ENCODE measurements at places on chromosomes 11 and 22.

- no peak for DNase-seq
These were observed 19.8 kb downstream of the MMP27 start for GRCh38 chr11:102685754-102686153.

- no peak for DNase-seq
These were observed 9.0 kb upstream of the RAG1 start for GRCh38 chr11:36558571-36559413.

DNA sequence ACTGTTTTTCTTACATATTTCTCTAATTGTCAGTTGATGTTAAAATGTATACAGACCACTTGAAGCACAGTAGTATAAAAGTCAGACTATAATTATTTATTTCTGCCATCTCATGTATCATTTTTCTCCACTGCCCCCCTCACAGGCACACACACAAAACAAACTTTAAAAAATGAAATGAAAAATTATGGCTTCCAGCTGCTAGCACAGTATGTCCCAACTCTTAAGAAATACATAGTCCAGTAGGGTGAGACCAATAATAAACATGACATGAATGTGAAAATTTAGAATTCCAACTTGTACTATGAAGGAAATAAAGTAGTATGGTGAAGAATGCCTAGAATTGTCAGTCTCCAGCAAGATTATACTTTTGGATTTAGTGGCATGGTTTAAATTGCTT, 1247.9 kb downstream of the JRKL start:
- no peak for DNase-seq

GRCh38 chr11:43934601-43935423, 7.6 kb upstream of the C11orf96 start:
- DNase-seq: no peak

DNA sequence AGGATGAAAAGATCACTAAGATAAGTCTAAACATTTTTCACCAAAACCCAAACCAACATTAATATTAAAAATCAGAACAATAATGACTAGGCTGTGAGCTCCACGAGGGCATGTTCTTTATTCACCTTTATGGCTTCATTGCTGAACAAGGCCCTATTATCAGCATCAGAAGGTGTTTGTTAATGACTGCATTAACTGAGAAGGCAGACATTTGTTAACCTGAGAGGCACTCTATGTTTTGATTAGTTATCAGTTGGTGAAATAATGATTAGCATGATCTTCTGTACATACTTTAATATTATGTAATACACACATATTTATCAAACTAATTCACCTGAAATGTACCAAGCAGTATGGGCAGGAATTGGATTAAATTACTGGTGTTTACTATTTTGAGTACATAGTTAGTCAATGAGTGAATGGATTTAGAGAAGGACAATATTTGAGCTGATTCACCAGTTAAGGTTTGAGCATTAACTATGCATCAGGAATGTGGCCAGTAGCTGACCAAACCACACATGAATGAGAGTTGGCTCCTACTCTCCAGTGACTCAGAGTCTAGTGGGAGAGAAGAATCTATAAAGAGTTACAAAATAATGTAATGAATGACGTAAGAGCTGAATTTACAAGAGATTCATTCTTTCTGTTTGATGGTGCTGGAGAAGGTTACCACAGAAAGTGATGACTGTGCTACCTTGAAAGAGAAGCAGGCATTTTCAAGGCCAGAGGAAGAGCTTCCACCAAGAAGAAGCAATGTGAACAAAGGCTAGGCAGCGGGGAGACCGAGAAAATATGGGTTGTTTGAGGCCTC, 6.7 kb downstream of the IL18 start:
- DNase-seq: no peak

DNA sequence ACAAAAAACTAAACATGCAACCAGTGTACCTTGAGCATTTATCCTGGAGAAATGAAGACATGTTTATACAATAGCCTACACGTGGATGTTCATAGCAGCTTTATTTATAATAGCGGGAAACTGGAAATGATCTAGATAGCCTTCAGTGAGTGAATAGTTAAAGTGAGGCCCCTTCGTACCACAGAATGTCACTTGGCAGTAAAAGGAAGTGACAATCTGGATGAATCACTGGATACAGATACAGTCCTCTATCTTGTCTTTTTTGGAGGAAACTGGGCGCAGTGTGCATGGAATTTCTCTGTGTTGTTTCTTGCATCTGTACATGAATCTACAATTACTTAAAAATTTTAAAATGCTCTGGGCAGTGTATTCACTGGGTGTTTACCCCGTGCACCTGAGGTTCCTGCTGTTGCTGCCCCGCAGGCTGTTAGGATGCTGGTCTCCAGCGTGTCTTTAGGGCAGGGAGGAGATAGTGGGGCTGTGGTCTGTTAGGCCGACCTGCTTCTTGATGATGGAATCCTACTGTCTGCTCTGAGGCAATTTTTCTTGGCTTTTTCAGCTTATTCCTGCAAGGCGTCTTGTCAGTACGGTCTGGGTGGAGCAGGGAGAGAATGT, 23.2 kb downstream of the DERL3 start:
- DNase-seq: no peak

GRCh38 chr22:31291481-31292235, 630 bp downstream of the PIK3IP1 start:
- DNase-seq: no peak

DNA sequence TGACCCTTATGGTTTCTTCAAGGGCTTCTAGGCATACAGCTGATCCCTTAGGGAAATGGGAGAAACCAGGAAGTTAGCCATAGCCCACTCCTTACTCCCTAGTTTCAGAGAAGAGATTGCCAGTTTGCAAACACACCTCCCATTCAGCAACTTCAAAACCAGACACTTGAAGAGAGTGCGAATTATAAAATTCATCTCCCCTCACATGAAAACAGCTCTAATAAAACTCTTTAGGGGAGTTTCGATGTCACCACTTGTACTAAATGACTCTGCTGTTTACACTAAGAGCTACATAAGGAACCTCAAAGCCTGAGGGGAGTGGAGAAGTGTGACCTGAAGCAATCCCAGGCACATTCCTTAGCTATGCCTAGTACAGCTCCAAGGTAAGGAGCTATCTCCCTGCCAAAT, 8.3 kb downstream of the LGR4 start:
- DNase-seq: no peak

DNA sequence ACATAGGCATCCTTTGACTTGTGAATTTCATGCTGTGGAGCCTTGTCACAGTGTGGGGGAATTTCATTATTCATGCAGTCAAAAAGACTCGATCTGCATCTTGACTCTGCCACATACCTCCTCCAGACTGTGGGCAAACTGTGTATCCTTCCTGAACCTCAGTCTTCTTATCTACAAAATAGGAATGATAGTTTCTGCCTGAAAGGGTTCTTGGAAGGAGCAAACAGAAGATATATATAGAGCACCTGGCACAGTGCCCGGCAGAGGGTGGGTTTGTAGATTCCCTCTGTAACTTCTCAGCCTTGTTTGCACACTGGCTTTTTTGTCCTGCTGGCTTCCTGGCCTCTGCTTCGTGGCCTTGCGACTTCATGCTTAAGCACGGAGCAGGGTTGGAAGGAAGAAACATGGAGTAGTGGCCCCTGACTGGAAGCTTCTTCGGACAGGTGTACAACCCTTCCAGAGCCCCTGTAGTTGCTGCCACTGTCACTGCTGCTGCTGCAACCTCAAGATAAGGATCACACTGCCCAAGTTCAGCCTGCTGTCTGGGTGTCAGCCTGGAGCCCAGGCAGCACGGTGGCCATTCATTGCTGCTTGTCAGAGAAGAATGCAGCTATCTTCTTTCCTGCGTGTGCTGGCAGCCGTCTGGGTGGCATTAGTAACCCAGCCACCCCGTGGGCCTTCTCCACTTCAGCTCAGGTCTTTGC, 106.4 kb downstream of the MICAL2 start:
- DNase-seq: no peak

GRCh38 chr11:95567685-95568084, 221.9 kb downstream of the FAM76B start:
- no peak for DNase-seq

GRCh38 chr22:30121960-30122359, 41.7 kb downstream of the HORMAD2 start:
- no peak for DNase-seq

GRCh38 chr22:42281706-42282251, 11.3 kb upstream of the TCF20 start:
- DNase-seq: no peak
